ENCODE measurements at places on chromosomes 2 and 18. TPM values are rescaled to one million over a fixed set of nuclear protein-coding genes. Genes with fewer than 3 reads are reported as not detected.

DNA sequence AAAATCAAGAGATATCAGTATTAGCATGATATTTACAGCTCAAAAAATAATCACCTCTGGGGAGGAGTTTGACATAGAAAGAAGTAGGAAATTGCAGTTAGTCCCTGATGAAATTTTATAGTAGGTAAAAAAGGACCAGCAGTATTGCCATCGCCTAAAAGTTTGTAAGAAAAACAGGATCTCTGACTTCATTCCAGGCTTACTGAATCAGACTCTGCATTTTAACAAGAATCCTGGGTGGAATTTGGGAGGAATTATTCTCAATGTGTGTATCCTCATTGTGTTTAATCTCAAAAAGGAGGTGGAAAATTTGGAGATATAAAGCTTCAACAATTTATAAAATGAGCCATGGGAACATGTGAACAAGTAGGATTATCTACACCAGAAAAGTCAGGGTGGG lies 31.2 kb upstream of the STAT1 start:
- DNase-seq = no peak

DNA sequence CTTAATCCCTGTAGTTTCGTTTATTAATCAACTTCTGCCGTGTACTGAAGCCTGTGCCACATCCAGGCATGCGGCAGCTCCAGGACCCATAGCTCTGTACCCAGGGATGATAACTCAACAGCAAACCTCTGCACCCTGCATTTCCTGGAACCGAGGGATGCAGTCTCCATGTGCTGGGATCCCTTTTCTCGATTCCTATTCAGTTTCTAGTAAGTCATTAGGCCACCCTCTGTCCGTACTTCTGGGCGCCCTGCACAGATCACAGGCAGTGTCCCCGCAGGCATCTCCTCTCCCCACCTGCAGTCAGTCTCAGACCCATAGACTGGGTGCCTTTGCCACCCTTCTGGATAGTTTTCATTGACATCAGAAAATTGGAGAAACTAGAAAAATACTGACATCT lies 18.8 kb downstream of the TMEM18 start:
- DNase-seq = no peak

- no peak for DNase-seq
Measured at GRCh38 chr18:820591-821165, 8.6 kb upstream of the YES1 start.

Gene CD302
- total RNA-seq = 2.6 TPM

- DNase-seq = no peak
Measured at GRCh38 chr2:107588181-107588580, 238.5 kb upstream of the RGPD4 start.

Gene SERPINB11
- total RNA-seq = not detected

DNA sequence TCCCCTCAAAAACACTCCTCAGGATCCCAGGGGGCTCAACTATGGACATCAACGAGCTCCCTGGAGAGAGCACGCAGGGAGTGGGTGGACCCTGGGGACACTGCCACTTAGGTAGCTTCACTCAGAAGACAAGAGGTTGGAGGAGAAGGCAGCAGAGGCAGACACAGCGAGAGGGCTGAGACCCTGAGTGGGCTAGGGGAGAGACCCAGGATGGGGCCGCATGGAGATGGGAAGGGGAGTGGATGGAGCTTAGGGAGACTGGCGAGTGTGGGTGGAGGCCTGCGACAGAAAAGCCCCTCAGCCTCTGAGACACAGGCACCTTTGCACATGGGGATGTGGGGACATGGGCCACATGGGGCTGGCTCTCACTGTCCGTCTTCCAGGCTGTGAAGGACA lies 70.9 kb downstream of the ASB1 start:
- DNase-seq = no peak

GRCh38 chr2:146312899-146313298 lies 1531.9 kb upstream of the ACVR2A start:
- peak; percentile 73 for DNase-seq

Gene TGFA
- 25.8 TPM for total RNA-seq

DNA sequence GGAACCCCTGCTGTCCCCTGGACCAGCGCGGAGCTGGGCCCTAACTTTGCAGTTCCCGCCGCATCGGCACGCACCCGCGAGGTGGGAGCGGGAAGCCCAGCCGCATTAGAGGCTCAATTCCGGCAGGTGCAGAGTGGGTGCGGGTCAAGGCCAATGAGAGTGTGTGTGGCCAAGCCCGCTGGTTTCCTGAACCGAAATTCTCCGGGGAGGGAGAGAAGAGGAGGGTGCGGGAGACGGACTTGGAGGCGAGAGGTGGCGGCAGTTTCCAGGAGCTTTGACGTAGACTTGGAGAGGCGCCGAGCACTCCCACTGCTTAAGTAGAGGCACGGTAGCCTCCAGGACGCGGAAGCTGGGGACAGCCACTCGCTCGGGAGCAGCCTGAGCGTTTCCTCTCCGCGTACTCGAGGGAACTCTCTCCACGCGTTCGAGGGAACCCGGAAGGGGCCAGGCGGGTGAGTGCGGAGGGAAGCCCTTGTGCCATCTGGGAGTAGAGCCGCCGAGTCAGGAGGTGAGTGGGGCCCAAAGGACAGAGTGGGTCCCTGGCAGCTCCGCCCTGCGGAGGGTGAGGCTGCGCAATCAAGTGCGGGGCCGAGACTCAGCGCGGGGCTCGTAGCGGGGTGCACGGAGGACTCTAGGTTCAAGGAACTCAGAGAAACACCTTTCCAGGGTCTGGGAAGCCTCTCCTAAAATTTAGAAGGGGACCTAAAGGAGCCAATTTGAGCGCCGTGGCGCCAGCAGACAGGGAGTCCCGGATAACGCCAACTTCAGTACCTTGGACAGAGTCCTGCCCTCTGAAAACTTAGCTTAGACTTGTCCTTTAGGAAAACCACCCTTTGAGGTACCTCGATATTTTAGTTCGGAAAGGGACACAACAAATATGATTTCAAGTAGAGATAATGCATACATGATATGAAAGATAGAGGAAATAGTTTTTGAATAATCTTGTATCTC lies at the start of gene FAM237A:
TSS of gene FAM237A (plus strand) at position 413 of the 951 bp plus-strand sequence. CDS start 1,750 bp downstream, outside the sequence.
- peak; percentile 42 for DNase-seq

DNA sequence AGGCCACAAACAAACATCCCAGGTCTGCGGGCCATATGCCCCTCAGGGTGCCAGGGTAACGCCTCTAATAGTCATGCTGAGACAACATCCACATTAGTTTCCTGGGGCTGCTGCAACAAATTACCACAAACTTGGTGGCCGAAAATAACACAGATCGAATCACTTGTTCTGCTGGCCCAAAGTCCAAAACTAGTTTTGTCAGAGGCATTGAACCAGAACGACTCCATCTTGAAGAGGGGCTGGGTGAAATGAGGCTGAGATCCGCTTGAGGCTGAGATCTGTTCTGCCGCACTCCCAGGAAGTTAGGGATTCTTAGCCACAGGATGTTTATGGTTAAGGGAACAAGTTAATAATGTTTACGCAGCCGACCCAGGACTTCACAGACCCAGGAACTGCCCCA lies 66.7 kb downstream of the COPS8 start:
- no peak for DNase-seq

DNA sequence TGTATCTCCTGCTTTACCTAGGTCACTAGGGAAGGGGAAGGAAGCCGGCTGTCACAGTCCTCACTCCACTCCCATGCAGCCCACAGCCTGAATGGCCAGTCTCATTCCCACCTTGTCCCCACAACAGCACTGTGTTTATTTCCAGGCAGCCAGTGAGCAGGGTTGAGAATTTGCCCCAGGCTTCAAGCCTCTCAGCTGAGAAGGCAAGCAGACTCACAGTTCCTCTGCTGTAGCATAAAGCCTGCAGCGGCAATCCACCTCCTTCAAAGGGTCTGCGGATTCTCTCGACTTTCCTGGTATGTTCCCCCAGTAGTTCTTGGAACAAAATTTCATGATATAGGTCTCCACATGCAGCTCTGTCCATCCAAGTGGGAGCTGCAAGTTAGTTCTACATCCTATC lies 262.9 kb upstream of the GULP1 start:
- no peak for DNase-seq

Gene TYMS
- total RNA-seq = 59.2 TPM

Gene CAPN14
- 0.24 TPM for total RNA-seq

DNA sequence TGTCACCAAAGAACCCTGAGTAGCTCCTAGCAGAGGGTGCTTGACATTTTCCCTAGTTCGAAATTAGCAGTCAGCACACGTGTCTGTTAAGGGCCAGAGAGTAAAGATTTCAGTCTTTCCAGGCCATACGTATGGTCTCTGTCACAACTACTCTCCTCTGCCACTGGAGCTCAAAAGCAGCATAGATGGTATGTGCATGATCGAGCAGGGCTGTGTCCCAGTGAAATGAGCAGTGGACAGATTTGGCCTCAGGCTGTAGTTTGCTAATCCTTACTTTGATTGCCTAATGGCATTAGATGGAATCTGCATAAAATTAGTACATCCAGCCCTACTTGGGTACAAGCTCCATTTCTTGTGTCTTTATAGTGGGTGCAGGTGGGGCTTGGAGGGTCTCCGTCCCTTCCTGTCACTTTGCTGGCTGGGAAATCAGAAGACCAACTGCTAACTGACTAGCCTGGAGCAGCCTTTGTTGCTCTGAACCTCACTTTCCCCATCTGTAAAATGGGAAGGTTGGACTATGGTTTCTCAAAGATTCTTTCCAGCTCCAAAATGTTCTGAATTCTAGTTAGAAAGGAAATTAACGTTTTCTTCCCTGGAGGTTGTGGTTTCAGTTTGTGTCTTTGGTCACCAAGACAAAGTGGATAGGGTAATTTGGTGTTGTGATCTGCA lies 108.5 kb downstream of the GLI2 start:
- no peak for DNase-seq

Gene CCDC150
- 8.4 TPM for total RNA-seq

- DNase-seq = no peak
Measured at GRCh38 chr2:161898633-161899032, 175.4 kb downstream of the DPP4 start.

Gene EMX1
- total RNA-seq = not detected

Gene MERTK
- 2.4 TPM for total RNA-seq

Gene C2orf66
- total RNA-seq = not detected

Gene GAL3ST2
- total RNA-seq = not detected

Measured in HT1080 (cell line).